B cell (primary cell): ENCODE measurements at places on chromosomes 7 and 10. TPM values are rescaled to one million over a fixed set of nuclear protein-coding genes. Genes with fewer than 3 reads are reported as not detected.

DNA sequence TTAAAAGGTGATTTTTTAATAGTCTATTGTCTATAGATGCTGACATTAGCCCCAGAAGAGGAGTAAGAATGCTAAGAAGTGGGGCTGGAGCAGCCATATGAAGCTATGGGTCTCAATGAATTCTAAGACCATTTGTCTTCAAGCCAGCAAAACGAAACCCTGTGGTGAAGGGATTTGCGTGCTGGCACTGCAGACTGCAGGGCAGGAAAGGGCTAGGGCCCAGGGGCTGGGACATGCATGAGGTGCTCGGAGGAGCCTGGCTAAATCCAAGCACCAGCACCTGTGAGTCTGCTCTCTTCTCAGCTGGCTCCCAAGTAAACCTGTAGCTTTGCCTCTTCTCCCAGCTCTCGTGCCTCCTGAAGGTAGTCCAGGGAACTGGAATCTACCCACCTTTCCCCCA is 1.3 kb upstream of the NDST2 start:
- no peak overlapping the region for H3K27ac ChIP-seq
- H3K36me3 ChIP-seq, result no peaks in the 10 kb centered on the region
- peaks cover 18% of the 10 kb centered on the region for H3K4me1 ChIP-seq
- H3K4me3 ChIP-seq, result no peak overlapping the region
- DNase-seq, result no peak
- H3K27me3 ChIP-seq, result no peaks in the 10 kb centered on the region

Gene ATRNL1
- polyA plus RNA-seq, result 0.24 and 0.36 TPM in 2 replicates

DNA sequence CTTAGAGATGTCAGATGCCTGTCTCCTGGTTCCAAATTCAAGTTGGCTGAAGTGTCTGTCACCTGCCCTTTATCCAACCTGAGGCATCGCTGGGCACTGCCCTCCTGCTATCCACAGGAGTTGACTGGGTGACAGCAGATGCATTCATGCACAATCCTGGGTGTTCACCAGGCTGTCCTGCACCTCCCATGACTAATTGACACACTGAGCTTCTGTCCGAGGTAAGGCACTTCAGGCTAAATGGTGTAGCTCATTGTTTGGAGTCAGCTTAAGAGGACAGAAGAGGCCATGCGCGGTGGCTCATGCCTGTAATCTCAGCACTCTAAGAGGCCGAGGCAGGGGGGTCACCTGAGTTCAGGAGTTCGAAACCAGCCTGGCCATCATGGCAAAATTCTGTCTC is 2.4 kb downstream of the UCMA start:
- no peak for DNase-seq
- H3K36me3 ChIP-seq, result no peaks in the 10 kb centered on the region
- no peaks in the 10 kb centered on the region for H3K4me1 ChIP-seq
- H3K4me3 ChIP-seq, result no peak overlapping the region
- H3K27ac ChIP-seq, result no peak overlapping the region

Gene SEMA3E
- polyA plus RNA-seq, result not detected in 2 replicates

- no peaks in the 10 kb centered on the region for H3K36me3 ChIP-seq
- no peak for DNase-seq
- H3K27me3 ChIP-seq, result peaks cover 2% of the 10 kb centered on the region
- H3K4me3 ChIP-seq, result no peak overlapping the region
- no peaks in the 10 kb centered on the region for H3K4me1 ChIP-seq
These were observed 169.5 kb upstream of the PFKP start for GRCh38 chr10:2897619-2898508.

GRCh38 chr10:110746969-110747608 is 103.0 kb downstream of the RBM20 start:
- no peaks in the 10 kb centered on the region for H3K27me3 ChIP-seq
- H3K4me3 ChIP-seq, result no peak overlapping the region
- H3K27ac ChIP-seq, result no peak overlapping the region
- no peaks in the 10 kb centered on the region for H3K36me3 ChIP-seq
- H3K4me1 ChIP-seq, result peaks cover 6% of the 10 kb centered on the region
- DNase-seq, result no peak

Gene PPP1R17
- polyA plus RNA-seq, result not detected in 2 replicates

Gene OR2A12
- polyA plus RNA-seq, result not detected in 2 replicates

- no peaks in the 10 kb centered on the region for H3K36me3 ChIP-seq
- DNase-seq, result no peak
- no peak overlapping the region for H3K4me3 ChIP-seq
- H3K27ac ChIP-seq, result no peak overlapping the region
- H3K4me1 ChIP-seq, result no peaks in the 10 kb centered on the region
These were observed 45.9 kb upstream of the ITGB8 start for GRCh38 chr7:20284771-20285143.
